Left ventricle myocardium inferior (tissue), 1 donor: ENCODE measurements at places on chromosomes 2 and 18.

DNA sequence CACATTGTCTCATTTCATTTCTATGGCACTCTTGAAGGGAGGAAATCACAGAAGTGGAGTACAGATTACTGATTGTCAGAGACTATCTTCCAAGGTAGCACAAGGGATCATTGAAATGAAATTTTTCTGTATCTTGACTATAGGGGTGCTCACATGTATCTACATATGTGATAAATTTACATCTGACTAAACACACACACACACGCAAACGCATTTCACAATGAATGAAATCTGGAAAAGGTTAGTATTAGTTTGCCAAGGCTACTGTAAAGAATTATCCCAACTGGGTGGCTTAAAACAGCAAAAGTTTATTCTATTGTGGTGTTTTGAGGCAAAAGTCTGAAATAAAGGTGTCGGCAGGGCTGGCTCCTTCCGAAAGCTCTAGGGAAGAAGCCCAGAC, 144.6 kb downstream of the SH3BP4 start:
- DNase-seq: no peak

- no peak for DNase-seq
Observed at GRCh38 chr2:19369341-19369955, 11.0 kb upstream of the OSR1 start.

DNA sequence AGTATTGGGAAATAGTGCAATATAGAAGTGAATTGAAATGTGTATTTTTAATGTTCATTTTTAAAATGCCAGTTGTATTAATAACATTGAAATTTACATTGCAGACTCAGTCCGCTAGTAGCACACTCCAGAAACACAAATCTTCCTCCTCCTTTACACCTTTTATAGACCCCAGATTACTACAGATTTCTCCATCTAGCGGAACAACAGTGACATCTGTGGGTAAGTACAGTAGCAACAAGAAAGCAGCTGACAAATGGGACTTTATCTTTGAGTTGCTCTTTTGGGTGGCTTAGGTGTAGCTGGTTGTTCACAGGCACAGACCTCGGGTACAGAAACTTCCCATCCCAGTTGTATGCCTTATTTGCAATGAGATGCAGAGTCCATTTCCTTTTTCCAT, 118.2 kb upstream of the IL1R2 start:
- DNase-seq: no peak

GRCh38 chr2:37080266-37080665, 3.9 kb downstream of the HEATR5B start:
- DNase-seq: no peak

GRCh38 chr2:16014041-16014787, 73.9 kb downstream of the MYCN start:
- DNase-seq: peak; percentile 40

- DNase-seq: no peak
Observed at GRCh38 chr2:168913495-168913894, 12.4 kb downstream of the G6PC2 start.

DNA sequence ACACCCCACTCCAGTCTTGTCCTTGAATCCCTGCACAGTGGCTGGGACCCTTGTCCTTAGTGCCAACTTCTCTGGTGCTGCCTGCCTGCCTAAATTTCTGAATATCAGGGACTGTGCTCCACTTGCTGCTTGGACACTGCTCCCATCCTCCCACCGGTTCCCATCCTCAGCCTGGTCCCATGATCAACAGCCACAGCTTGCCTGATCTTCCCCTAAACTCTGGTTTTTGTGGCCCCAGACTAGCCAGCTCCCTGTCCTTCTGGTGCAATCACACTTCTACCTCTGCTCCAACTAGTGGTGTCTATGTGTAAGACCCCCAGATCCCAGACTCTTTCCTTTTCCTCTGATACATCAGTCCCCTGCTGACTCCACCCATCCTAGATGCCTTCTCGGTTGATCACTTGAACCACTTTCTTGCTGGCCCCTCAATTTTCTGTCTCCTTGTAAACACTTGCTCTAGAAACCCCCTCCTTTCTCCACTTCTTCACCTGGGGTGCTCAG, 37.2 kb upstream of the POLE4 start:
- DNase-seq: no peak

- no peak for DNase-seq
Observed at GRCh38 chr2:116585669-116586327, 1228.7 kb upstream of the DDX18 start.

- no peak for DNase-seq
Observed at GRCh38 chr2:102520009-102520408, 47.0 kb downstream of the SLC9A4 start.

- no peak for DNase-seq
Observed at GRCh38 chr2:18719978-18720775, 130.8 kb upstream of the NT5C1B start.

DNA sequence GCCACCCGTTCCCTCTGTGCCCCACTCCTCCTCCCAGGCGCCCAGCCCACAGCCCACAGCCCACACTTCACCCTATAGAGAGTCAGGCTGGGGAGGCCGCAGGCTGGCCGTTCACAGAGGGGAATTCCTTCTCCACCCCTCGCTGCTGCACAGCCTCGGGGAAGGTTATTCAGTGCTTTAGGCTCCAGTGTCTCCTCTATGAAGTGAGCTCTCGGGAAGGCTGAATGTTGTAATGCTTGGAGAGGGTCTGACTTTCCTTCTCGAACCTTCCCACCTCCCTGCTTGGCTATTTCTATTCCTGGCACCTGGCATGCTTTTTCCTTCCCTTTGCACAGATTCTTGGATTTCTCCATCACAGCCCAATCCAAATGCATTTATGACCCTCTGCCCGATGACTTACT, 62.5 kb upstream of the SMAD7 start:
- no peak for DNase-seq

DNA sequence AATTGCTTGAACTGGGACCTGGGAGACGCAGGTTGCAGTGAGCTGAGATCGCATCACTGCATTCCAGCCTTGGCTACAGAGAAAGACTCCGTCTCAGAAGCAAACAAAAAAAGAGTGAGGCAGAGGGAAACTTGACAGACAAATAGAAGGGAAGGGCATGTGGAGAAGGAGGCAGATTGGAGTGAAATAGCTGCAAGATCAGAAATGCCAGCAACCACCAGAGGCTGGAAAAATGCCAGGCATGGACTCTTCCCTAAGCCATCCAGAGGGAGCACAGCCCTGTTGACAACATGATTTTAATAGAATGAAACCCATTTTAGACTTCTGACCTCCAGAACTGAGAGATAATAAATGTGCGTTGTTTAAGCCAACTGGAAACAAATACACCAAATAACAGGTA, 447.2 kb upstream of the SPHKAP start:
- DNase-seq: no peak

DNA sequence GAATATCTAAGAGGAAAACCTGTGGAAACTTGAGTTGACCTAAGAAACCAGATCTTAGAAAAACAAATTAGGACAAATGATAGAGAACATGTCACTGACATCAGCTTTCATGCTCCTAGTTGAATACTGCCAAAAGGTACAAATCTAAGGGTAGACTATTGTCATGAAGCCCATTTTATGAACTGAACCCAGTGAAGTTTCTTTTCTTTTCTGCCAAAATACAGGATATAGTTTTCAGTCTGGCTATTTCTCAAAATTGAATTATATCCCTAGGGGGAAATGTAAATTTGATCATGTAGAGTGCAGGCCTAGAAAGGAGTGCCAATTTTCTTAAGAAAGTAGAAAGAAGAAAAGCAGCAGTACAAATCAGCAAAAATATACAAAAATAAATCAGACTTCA, 46.6 kb downstream of the FSIP2 start:
- DNase-seq: no peak

DNA sequence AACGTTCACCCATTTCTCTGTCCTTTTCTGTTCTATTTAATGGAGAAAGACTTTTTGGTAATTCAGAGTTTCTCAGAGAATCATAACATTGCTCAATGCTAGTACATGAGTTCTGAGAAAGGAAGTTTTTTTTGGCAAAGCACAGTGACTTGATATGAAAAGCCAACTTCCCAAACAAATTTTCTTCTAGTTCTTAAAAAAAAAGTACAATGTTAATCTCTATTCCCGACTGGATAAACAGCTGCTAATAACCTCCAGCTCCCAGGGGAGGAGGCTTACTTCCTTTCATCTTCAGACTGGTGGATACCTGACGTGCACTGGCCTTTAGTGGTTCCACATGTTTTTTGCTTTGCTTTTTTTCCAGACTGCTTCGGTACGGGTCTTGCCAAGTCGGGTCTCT, 284.6 kb upstream of the CCDC68 start:
- DNase-seq: no peak

DNA sequence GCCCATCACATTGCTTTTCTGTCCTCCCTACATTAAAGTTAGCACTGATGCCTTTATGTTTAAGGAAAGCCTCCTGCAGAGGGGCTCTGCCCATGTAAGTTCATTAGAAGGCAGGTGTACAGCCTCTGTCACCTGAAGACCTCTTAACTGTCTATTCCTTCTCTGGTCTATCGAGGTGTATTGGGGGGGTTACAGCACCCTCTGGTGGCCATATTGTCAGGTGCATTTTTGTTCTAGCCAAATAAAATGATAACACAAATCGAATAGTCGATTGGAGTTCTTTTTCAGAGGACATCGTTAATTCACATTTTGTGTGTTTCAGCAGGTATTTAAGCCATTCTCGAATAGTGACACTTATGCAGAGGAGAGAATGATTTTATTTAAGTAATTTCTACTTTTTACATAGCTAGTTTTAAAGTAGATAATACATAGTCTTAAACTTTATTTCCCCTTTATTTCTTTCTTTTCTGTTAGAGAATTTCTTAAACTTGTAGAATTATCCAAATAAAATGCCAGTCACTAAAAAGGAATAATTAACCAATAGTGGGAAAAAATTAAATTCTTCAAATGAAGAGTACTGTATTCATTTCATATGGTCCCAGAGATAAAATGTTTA, 136.8 kb downstream of the NEDD4L start:
- DNase-seq: no peak

DNA sequence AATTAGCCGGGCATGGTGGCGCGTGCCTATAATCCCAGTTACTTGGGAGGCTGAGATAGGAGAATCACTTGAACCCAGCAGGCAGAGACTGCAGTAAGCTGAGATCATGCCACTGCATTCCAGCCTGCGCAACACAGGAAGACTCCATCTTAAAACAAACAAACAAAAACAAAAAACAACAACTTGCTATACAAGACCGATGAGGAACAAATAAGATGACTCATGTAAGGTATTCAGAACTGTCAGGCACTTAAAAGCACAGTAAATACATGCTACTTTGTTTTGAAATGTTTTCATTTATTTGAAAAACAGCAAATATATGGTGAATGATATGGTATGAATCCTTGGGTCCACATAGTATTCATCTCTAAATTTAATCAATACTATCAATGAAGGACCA, 66.7 kb downstream of the TRIP12 start:
- no peak for DNase-seq

GRCh38 chr2:212385241-212385640, 153.4 kb downstream of the ERBB4 start:
- DNase-seq: no peak
